Ascending aorta (tissue), 2 donors: ENCODE measurements at places on chromosomes 3 and 15.

DNA sequence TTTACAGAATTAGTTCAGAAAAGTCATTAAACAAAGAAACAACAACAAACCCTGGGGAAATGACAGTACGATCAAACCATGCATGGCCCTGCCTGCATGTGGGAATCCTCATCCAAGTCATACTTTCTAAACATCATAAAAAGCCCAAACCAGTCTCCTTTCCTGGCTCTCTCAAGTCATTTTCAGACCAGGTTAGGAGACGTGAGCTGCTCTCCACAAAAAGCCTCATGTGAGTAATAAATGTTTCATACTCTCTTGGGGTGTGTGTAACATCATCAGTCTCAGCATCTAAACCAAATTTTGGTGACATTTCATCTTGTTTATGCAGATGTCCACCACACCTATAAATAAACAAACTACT is 18.9 kb downstream of the GREM1 start:
- DNase-seq: no peak

DNA sequence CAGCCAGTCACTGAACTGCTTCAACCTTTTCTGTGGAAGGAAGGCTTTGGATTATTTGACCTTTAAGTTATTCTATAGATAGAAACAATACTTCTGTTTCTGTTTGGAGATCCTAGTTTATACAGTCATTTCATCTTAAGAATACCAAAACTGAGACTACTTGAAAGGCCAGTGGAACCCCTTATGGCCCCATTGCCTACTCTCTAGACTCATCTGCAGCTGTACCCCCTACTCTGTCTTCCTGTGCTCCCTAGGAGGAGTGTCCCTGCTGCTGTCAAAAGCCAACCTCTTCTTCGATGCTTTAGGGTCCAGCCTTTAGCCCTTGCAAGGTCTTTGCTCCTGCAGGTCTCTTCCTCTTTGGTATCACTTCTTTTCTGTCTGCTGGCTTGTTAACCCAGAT is 169.6 kb downstream of the EDEM1 start:
- DNase-seq: no peak

DNA sequence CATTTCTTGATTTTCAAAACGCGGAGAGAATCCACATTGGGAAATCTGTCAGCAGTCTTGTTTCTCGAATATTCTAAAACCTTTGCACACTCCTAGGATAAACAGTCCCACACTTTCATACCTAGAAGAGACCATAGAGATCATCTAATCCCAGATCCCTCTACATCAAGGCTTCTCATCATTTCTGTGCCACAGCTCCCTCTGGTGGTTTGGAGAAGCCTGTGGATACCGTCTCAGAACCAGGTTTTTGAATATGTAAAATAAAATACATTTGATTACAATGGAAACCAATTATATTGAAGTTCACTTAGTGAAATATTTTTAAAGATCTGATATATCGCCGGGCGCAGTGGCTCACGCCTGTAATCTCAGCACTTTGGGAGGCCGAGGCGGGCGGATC is 211.9 kb upstream of the GOLGA6L4 start:
- no peak for DNase-seq

GRCh38 chr3:194380326-194380725 is 10.8 kb upstream of the LRRC15 start:
- no peak for DNase-seq

- DNase-seq: no peak
Measured at GRCh38 chr15:43346305-43346704, 15.9 kb upstream of the LCMT2 start.
